Ascending aorta (tissue), 2 donors: ENCODE measurements at places on chromosomes 4 and X. TPM values are rescaled to one million over a fixed set of nuclear protein-coding genes. Genes with fewer than 3 reads are reported as not detected.

DNA sequence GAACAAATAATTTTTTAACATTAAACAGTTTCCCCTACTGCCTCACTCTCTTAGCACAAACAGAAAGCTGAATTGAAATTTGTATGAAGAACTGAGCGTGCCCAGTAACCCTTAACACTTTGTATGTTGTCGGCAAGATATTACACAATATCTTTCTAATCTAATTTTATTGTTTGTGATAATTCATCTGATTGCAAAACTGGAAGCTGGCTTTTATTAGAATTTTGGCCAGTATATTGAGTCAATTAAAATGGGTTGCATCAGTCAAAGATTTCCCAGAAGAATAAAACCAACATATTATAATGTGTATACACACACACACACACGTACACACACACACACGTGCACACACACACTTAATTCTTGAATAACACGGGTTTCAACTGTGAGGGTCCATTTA lies 2332.1 kb downstream of the PCDH7 start:
- H3K4me3 ChIP-seq, result no peak overlapping the region
- no peak for DNase-seq
- no peaks in the 10 kb centered on the region for H3K27me3 ChIP-seq
- no peak overlapping the region for H3K27ac ChIP-seq

GRCh38 chrX:132612821-132613564 lies 124.2 kb upstream of the MBNL3 start:
- no peak overlapping the region for H3K4me3 ChIP-seq
- H3K4me1 ChIP-seq, result no peaks in the 10 kb centered on the region
- no peaks in the 10 kb centered on the region for H3K27me3 ChIP-seq

- H3K27me3 ChIP-seq, result no peaks in the 10 kb centered on the region
- DNase-seq, result no peak
- no peak overlapping the region for H3K4me3 ChIP-seq
- no peak overlapping the region for H3K27ac ChIP-seq
- H3K36me3 ChIP-seq, result no peaks in the 10 kb centered on the region
- no peaks in the 10 kb centered on the region for H3K4me1 ChIP-seq
Measured at GRCh38 chr4:118845552-118846050, 9.7 kb upstream of the SEC24D start.

DNA sequence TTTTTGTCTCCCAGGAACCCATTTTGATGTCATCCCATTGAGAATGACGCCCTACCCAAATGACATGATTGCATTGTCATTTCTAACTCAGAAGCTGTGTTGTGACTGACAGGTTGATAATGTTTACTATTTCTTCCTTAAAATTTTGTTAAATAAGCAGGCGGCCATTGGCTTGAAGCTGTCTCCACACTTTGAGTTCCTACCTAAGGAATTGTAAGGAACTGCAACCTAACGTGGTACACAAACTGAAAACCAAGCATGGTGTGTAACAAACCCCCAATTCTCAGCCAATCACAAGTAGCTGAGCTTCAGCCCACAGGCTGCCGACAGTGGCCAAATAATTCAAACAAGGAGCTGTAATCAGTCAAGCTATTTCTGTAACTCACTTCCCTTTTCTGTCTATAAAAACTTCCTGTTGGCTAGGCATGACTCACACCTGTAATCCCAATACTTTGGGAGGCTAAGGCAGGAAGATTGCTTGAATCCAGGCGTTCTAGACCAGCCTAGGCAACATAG lies 2.9 kb upstream of the MND1 start:
- no peaks in the 10 kb centered on the region for H3K27me3 ChIP-seq
- no peaks in the 10 kb centered on the region for H3K4me1 ChIP-seq
- no peaks in the 10 kb centered on the region for H3K36me3 ChIP-seq
- H3K4me3 ChIP-seq, result no peak overlapping the region
- DNase-seq, result no peak

Gene COL4A5
- 12.0 TPM for total RNA-seq
